Psoas muscle (tissue), 8 donors: ENCODE measurements at places on chromosomes 7 and 10. TPM values are rescaled to one million over a fixed set of nuclear protein-coding genes. Genes with fewer than 3 reads are reported as not detected.

DNA sequence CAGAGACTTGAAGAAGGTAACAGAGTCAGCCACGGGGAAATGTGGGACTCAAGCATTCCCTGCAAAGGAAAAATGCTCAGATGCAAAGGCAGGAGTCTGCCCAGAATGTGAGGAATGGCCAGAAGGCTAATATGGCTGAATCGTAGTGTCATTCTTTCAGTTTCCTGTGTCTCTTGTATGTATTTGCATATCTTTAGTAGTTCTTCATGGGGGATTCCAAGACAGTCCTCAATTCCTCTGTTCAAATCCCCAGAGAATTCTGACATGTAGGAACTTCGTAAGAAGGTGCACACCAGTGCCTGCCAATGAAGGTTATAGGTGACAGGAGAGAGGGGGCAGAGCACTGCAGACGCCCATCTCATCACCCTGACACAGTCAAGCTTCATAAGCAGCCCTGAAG, 154.4 kb downstream of the CACNB2 start:
- no peak for DNase-seq

DNA sequence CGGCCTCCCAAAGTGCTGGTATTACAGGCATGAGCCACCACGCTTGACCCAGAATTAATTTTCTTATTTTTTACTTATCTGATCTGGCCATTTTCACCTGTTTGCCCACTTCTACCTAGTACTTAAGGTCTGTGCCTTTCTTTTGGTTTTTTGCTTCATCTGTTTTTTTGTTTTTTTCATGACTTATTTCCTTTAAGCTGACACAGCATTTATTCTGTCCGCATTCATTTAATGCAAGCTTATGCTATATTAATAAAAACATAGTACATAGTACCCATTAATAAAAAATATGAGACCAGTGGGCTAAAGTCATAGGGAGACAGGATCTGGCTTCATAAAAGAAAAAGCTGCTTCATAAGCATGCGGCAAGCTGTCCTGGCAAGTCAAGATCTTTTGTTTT, 205.4 kb downstream of the ZEB1 start:
- DNase-seq, result no peak

- peak; percentile 19 for DNase-seq
Observed at GRCh38 chr10:88152728-88153133, 289.3 kb downstream of the PTEN start.

The SEMA3E gene
- 0.34 TPM for total RNA-seq

The ACSL5 gene
- 3.6 TPM for total RNA-seq

DNA sequence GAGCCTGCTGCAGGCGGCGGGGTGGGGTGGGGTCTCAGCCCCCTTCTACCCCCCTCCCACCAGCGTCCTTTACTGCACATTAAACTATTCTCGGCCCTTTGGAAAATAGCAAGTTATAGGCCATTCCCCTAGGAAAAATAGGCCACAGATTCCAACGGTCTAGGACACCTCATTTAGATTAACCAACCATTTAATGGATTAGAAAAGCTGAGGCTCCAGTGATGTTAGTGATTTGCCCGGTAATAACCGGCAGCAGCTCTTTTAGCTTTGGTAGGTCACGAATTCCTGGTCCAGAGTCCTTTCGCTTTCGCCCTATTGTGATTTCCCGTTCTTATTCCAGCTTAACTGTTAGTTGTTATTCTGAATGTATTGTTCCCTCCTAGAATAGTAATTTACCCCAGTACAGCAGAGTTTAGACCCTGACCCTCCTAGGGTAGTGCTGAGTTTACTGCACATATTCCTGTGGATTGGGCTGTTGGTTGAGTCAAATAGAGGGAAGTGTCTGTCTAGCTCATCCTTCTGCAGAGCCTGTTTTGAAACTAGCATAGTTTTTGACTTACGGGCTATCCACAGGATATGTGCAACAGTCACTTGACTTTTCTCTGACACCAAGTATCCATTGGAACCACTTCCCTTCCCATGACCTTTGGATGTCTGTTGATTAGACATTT, 754 bp downstream of the GSTO1 start:
- DNase-seq, result no peak

The TRPV5 gene
- not detected for total RNA-seq

DNA sequence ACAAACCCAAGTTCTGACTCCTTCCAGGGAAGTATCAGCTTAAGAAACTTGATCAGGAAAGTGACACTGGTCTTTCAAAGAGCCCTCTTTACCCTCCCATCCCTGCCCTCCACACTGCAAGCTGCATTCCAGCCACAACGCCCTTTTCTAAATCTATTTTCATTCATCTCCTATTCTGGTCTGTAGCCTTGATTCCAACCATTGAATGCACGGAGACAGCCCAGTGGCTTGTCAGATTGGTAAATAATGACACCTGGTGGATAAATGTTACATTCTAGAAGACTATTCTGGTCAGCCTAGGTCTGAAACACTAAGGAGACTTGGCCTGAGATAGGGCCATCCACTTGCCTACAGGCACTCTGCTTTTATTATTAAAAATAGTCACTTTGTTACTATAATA, 20.9 kb downstream of the MORN4 start:
- DNase-seq, result no peak

The WDFY4 gene
- total RNA-seq, result 0.96 TPM

GRCh38 chr7:39465055-39465929, 100.9 kb upstream of the YAE1 start:
- no peak for DNase-seq

DNA sequence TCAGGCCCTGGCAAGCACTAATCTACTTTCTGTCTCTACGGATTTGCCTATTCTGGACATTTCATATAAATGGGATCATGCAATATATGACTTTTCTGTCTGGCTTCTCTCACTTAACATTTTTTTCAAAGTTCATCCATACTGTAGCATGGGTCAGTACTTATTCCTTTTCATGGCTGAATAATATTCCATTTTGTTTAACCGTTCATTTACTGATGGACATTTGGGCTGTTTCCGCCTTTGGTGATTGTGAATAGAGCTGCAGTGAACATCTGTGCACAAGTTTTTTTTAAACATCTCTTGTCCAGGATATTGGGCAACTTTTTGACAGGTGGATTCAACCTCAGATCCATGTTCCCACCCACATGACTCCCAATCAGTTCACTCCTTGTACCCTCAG, 31.0 kb downstream of the AIFM2 start:
- no peak for DNase-seq

The TAS2R39 gene
- total RNA-seq, result not detected

The CFAP43 gene
- 0.04 TPM for total RNA-seq

The PIK3AP1 gene
- 1.8 TPM for total RNA-seq

DNA sequence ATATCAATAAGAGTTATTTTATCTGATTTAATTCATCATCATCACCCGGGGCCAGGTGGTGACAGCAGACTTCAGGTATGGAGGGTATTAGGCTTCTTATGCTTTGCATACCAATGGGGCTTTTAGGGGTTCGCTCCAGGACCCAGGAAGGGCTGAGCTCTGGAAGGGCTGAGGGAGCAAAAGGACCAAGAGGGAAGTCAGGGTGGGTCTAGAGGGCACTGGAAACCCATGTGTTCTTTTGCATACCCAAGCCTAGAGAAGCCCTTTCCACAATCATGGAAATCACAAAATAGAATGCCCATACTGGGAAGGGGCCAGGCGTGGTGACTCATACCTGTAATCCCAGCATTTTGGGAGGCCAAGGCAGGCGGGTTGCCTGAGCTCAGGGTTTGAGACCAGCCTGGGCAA, 30.9 kb upstream of the VCL start:
- DNase-seq, result no peak

DNA sequence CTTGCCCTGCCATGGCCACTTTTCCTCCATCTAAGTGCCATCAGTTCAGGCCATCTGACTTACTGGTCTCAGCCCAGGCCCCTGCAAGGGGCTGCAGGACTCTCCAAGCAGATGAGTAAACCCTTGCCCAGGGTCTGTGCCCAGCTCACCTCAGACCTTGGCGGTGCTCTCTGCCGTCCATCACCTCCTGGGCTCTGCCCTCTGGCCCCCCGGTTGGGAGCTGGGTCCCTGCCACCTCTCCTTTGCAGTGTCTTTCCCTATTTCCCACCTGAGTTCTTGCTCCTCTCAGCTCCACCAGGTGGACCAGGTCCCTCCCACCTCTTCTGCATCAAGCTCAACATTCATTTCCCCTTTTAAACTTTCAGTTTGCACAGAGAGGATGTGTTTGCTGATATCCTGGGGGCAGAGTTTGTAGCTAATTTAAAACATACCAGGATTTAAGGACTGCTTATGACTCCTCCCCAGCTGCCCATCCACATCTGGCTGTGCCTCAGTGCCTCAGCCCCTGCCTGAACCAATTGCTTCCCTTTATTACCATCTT, 135.5 kb downstream of the SLIT1 start:
- DNase-seq, result no peak

DNA sequence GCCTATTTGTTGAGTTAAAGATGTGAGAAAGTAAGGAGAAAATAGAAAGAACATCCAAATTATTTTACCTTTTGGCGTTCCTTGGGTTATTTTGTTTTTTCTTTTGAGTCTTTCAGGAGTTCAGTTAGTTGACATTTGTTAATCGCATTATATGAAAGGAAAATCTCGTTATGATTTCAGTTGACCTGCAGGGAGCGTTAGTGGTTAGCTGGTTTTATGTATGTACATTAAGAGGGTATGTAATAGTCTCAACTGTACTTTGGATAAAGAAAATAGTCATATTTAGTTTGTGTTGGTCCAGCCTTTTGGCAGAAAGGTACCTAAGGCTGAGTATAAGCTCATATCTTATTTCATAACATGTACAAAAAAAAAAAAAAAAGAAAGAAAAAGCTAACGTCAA, 4.0 kb downstream of the BMPER start:
- no peak for DNase-seq

The CDH23 gene
- total RNA-seq, result 3.2 TPM

- DNase-seq, result no peak
Observed at GRCh38 chr10:123301077-123301857, 147.1 kb downstream of the BUB3 start.

- DNase-seq, result no peak
Observed at GRCh38 chr7:127690806-127691205, 38.8 kb downstream of the SND1 start.

DNA sequence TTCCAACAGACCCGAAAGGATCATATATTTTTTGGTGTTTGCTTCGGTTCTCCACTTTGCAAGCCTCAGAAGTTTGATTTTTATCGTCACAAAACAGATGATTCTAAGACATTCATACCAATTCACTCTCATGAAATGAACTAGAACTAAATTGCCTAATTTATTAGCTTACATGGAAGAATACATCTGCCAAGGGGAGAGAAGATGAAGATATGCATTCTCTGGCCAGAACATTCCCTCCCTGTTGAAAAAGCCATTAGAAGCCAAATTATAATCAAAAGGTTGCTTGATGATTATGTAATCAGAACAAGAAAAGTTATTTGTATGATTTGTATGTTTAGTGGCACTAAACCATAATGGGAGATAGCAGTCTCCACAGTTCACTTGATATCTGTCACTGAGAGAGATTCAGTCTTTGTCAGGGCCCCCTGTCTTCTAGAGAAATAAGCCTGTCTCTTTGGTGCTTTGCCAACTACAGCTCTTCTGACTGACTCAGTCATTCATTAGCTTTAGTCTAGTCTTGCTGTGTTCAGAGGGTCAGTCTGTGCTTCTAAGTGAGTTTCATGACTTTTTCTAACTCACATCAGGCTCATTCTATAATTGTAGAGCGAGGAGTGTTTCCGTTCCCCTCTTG, 95.3 kb upstream of the GNAI1 start:
- DNase-seq, result no peak

The ZNF22 gene
- 15.1 TPM for total RNA-seq

DNA sequence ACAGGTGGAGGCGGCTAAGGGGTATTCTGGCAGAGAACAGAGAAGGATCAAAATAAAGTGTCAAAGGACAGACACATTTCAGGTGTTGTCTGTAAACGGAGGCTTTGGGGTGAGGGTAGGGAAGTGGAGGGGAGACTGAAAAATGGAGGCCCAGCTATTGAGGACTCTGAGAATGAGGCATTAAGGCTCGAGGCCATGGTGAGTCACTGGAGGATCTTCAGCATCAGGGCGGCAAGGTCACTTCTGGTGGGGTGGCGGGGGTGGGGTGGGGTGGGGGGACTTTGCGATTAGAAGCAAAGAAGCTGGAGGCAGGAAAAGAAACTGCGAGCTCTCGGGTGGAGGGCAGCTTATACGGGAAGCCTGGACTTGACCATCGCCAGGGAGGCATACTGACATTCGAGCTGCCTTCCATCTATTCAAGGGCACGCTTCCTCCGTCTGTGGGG, 58.4 kb upstream of the PCGF5 start:
- DNase-seq, result peak; percentile 28

GRCh38 chr7:155277385-155277994, 20.2 kb upstream of the INSIG1 start:
- no peak for DNase-seq

GRCh38 chr7:157439149-157439548, 102.3 kb downstream of the DNAJB6 start:
- no peak for DNase-seq

The STRIP2 gene
- 46.6 TPM for total RNA-seq

The GJD4 gene
- not detected for total RNA-seq

The FGFR2 gene
- not detected for total RNA-seq

GRCh38 chr10:118944959-118945633, 84.4 kb upstream of the NANOS1 start:
- no peak for DNase-seq

GRCh38 chr10:3323865-3324498, 151.4 kb upstream of the PITRM1 start:
- no peak for DNase-seq

DNA sequence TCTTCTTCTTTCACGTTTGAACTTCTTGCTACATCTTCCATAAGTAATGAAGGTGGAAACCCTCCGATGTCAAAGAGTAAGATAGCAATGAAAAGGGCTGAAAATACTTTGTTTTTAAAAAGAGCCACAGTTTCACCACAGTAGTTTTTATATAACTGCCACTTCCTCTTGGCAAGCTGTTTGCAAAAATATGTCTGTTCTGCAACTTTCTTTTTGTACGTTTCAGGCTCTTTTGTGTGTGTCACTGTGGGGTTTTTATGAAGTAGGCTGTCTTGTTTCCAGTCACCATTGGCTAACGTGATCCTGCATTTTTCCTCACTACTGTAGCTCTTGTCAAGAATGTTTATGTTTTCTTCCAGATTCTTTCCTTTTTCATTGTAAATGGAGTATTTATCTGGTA, 55.6 kb downstream of the SLC16A9 start:
- DNase-seq, result no peak

DNA sequence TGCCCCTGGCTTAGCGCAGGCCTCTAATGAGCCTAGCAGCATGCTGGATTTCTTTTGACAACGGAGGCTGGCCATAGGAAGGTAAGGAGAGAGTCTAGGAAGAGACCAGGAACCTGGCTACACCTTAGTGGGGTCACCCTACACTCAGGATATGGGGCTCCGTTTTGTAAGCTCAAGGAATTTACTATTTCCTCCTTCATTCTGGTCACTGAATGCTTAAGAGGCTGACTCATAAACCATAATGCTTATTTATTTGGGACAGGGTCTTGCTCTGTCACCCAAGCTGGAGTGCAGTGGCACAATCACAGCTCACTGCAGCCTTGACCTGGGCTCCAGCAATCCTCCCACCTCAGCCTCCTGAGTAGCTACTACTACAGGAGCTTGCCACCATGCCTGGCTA, 38.4 kb downstream of the CARD11 start:
- no peak for DNase-seq

The PRPF18 gene
- 21.3 TPM for total RNA-seq

DNA sequence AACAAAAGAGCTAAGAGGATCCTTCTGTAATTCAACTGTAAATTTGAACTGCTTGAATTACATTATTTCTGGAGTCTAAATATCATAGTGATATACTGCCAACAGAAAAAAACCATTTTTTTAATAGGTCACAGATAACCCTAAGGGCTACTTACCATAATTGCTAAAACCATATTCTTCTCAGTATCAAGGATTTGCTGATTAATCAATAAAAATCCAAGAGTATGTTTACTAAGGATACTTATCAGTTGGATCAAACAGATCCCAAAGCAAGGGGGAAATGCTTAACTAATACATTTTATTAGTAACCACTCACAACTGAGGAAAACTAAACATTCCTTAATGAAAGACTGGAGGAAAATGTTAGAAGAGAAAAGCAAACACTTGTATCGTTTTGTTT, 166.0 kb downstream of the PIP4K2A start:
- DNase-seq, result no peak
